ENCODE measurements at places on chromosomes 12 and 14.

GRCh38 chr14:23078692-23079116, 16.2 kb downstream of the ACIN1 start:
- no peak for DNase-seq

DNA sequence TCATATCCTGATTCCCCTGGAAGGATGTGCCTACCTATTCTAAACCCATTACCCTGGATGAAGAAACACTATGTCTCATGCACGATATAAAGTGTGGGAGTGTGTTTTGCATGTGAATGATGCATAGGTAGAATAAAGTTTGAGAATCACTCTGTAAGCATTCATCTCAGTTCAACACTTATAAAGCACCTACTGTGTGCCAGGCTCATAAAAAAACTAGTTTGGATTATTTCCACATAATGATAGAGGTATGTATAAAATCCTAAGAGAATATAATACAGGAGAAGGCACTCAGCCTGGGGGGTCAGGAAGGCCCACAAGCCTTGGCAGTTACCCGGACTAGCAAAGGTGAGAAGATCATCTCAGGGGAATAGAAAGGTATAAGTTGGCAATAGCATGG, 41.1 kb upstream of the BCL2L14 start:
- DNase-seq = no peak

GRCh38 chr12:45572114-45572513, 157.4 kb upstream of the ARID2 start:
- DNase-seq = no peak

DNA sequence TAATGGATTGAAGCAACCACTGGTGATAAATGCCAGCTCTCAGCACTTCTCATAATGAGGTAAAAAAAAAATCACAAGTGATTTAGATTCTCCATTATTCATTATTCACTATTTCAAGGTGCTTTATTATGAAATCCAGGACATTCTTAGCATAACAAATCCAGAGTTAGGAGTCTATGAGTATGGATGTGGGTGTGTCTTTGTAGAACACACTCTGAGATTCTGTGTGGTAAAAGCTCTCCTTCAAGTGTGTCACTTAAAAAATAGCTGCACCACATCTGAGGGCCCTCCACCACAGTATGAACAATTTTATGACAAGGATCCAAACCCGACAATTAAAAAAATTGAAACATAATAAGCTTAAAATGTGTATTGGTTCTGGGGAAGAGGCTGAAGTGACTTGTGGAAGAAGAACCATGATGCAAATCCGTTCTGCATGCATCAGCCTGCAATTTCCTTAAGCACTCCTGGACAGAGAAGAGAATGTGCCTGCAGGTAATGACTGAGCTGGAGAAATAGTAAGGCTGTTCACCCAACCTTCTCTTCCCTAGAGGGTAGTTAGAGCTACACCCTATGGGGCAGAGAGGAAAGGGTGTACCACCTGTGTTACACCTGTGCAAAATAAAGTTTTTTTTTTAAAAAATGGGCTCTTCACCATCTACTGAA, 488.5 kb upstream of the MGAT4C start:
- no peak for DNase-seq

GRCh38 chr12:68962877-68963855, 30.2 kb upstream of the CPM start:
- DNase-seq = no peak

DNA sequence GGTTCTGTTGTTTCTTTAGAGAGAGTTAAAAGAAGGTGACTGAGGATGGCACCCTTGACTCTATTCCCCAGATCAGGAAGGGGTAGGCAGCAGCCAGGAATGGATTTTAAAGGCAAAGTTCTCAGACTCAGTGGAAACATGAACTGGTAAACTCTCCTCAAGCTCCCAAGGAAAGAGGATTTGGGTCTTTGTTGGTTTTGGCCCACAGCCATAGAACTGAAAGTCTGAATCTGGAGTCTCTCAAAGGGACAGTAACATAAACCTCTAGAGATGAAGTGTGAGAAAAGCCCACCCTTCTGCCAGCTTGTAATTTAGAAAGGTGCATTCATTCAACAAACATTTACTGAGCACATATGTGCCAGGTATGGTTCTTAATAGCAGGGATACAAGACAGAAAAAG, 28.6 kb upstream of the BLTP3B start:
- no peak for DNase-seq

DNA sequence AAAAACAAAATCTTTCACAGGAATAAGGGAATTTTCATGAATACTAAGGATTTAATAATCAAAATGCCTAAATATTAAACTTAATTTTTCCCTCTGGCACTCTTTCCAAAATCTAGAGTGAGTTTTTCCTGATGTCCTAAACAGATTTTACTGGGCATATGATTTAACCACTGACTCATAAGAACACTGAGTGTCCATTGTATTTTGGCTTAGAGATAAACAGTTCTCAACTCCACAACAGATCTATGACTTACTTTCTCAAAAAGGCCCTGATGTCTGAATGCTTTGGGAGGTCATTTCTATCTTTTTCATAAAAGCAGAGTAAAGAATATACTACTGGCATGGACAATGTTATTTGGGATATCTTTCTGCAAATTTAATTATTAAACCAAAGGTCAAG, 15.0 kb downstream of the TMBIM4 start:
- no peak for DNase-seq
